Motor neuron (in vitro differentiated cells): ENCODE measurements at places on chromosomes 16 and 17. TPM values are rescaled to one million over a fixed set of nuclear protein-coding genes. Genes with fewer than 3 reads are reported as not detected.

GCGR gene
- 2.4 TPM in 1 of 2 replicates, not detected in the other for total RNA-seq

ABCA10 gene
- total RNA-seq, result 0.36 and 1.4 TPM in 2 replicates

CCDC200 gene
- total RNA-seq, result 1.1 TPM in 1 of 2 replicates, not detected in the other

DCTN5 gene
- total RNA-seq, result 44.9 and 50.3 TPM in 2 replicates

OTOP2 gene
- 0.96 TPM in 1 of 2 replicates, not detected in the other for total RNA-seq

CCDC144A gene
- 2.9 and 3.7 TPM in 2 replicates for total RNA-seq

ITGAD gene
- total RNA-seq, result not detected in 2 replicates

PPP1R1B gene
- 0.38 and 0.56 TPM in 2 replicates for total RNA-seq

ABCC6 gene
- total RNA-seq, result 2.6 and 3.7 TPM in 2 replicates

OR2C1 gene
- total RNA-seq, result 0.20 TPM in 1 of 2 replicates, not detected in the other

SHISA6 gene
- total RNA-seq, result 15.1 and 15.3 TPM in 2 replicates

NT5M gene
- 9.2 and 10.1 TPM in 2 replicates for total RNA-seq
